ENCODE measurements at places on chromosomes 12 and 14.

DNA sequence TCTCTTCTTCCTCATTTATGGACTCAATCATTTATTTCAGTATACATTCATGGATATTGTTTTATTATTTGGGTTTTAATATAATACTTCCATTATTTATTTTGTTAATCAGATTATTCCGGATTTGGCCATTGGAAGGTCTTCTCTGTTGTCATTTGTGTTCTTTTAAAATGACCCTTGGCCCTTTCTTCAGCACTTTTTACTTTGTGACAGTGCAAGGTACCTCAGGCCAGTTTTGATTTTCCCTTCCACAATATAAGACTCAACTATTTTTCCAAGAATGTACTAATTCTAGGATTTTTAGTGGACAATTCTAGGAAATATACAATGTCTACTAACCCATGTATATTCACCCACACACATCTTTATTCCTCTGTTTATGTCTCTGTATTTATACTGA is 521.4 kb upstream of the FOXG1 start:
- no peak for DNase-seq

GRCh38 chr14:88546621-88547385 is 8.0 kb downstream of the PTPN21 start:
- DNase-seq: no peak

DNA sequence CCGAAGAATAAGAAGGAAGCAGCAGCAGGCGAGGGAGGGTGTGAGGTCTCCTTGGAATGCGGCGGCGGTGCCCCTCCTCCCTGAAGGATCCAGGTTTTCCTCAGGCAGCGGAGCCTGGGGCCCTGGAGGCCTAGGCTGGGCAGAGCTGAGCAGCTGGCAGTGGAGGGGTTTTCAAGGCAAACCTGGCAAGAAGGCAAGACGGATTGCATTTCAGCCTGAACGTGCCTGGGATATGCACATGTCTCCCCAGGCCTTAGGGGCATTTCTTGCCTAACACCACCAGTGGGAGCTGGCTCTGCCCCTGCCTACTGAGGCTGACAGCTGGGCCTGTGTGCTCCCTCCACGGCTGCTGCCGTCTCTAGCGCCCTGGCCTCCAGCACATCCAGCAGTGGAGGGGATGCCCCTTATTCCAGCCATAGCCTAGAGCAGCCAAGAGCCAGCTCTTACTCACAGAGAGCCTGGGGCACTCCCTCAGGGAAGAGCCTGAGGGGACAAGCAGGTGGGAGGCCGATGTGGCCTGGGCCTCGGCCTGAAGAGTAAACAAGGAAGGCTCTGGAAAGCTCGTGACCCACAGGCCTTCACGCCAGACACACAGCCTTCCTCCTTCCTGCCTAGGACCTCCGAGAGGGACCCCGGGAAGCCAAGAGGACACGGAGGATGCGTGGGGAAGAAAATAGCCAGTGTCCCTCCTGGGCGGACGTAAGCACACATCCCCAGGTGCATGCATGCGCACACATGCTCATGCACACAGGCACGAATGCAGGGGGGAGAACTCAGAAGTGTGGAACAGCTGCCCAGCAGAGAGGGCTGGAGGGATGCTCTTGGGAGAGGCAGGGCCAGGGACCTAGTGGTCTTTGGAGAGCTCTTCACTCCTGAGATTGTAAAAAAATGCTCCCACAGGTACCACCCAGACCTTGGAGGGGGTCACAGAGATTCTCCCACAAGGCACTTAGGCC is 23.0 kb upstream of the EIF2B2 start:
- DNase-seq: no peak

- no peak for DNase-seq
Observed at GRCh38 chr12:25472453-25472852, 80.6 kb downstream of the LMNTD1 start.

DNA sequence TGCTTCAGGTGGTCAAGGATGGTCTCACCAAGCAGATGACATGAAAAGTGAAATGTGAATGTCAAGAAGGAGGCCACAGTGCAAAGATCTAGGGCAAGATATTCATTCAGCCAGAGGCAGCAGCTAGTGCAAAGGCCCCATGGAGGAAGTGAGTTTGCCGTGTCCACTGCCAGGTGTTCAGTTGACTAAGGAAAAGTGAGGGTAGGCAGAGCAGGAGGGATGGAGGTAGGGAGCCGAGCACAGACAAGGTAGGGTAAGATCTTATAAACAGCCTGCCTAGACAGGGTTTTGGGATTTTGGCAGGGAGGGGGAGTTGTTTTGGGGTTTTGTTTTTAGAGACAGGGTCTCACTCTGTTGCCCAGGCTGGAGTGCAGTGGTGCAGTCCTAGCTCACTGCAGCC is 11.9 kb downstream of the PPP2R5C start:
- no peak for DNase-seq

GRCh38 chr12:96197503-96198272 is 3.5 kb downstream of the ELK3 start:
- DNase-seq: no peak

GRCh38 chr12:87596636-87597035 is 432.6 kb downstream of the C12orf50 start:
- no peak for DNase-seq

DNA sequence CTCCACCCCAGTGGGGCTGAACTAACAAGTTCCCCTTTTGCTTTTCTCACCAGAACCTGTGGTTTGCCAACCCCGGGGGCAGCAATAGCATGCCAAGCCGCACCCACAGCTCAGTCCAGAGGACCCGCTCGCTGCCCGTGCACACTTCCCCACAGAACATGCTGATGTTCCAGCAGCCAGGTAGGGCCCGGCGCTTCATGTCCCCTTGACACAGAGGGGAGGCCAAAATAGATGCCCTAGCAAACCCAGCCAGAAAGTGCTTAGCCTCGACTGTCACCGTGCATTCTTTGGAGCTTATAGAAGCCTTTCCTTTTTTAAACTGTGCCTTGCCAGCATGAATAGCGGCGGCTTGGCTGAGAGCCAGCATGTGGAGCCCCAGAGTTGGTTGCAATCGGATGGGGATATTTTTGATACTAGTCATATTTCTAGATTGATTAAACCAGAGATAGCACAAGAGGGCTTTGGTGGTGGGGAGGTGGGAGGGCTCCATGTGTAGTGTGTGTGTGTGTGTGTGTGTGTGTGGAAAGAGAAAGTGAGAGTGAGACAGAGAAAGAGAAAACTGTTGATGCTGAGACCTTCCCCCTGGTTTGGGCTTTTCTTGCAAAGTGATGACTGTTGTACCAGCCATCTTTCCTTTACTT is 126.1 kb downstream of the GCH1 start:
- DNase-seq: peak; percentile 22

DNA sequence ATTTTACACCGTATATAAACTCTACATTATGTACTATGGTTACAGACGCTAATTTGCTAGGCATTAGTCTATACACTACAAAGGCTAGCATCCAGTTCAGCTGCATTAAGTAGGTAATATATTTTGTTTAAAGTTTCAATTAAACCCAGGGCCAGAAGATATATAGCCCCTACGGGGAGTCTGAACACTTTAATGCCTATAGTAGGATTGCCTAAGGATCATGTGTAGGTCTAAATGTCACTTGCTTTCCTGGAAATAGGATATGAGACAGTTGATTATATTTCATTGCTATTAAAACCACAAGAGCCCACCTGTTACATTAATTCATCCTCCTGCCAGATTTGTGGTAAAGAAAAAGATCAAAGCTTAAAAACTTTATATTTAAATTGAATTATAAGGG is 286.9 kb downstream of the TMTC2 start:
- no peak for DNase-seq

DNA sequence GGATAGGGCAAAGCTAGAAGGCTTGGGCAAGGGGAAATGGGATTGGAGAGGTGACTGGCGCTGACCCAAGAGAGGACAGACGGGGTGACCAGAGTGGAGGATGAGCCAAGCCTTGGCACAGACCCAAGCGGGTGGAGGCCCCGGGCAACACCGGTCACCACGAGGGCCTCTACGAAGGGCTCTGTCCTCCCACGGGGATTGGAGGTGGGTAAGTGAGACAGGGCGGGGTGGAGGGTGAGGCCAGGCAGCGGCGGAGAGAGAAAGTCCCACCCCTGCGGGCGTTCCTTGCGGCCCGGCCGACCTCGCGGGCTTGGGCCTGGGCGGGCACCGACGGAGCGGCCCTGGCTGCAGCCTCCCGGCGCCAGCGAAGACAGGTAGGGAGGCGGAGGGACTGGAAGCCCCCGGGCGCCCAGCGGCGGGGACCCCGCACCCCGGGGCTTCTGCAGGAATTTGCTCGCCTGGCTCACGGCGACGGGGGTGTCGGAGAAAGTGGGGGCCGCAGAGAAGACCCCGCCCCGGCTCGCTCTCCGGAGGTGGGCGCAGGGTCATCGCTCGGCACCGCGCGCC is at the start of gene PAPLN:
PAPLN (plus strand) TSS at position 288 of the 567 bp plus-strand sequence. CDS start 2,273 bp downstream, outside the sequence.
- DNase-seq: no peak

- DNase-seq: no peak
Observed at GRCh38 chr12:15597125-15597830, 191.9 kb downstream of the EPS8 start.

- no peak for DNase-seq
Observed at GRCh38 chr14:71448431-71449315, 483.6 kb upstream of the RGS6 start.

DNA sequence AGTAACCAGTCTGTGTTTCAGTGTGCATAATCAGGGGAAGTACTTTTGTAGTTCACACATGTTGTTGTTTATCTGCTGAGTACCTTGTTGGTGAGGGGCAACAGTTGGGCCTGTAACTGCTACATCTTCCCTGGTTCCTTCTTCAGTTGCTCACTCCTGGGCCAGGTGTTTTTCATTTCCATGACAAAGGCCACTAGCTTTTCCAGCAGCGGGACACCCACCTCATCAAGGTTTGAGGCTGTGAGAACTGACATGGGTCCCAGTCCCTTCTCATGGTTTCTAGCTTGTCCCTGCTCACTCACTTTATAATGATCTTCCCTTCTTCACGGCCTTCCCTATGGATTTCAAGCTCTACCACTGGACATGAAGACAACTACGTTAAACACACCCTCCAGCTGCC is 1.5 kb upstream of the NOXRED1 start:
- DNase-seq: no peak

- DNase-seq: no peak
Observed at GRCh38 chr12:74381958-74382357, 155.7 kb upstream of the ATXN7L3B start.

DNA sequence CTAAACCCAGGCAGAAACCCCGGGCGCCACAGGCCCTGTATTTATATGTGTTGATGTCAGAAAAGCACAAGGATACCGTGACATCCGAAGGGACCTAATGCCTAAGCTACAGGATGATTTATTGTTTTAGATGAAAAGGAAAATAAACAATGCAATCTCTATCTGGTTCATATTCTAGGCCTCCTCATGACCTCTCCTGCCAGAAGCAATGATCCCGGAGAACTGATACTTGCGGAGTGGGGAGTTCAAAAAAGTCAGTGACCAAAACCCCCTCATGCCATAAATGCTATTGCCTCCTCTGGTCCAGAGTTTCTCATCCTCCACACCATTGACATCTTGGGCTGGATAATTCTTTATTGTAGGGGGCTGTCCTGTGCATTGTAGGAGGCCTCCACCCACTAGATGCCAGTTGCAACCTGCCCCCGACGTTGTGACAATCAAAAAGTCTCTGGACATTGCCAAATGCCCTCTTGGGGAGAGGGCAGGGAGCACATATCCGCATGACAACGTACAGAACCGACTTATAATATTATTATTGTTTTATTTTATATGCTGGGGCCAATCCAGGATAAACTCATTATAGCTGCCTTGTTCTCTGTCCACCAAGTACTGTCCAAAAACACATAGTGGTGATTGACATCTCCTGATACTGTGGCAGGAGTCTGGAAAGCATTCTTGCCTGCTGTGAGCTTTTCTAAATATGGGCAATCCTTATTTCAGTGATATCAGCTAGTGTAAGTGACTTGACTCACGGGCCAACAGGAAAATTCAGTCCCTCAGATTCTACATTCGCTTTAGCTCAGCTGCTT is 1.1 kb upstream of the CSRP2 start:
- no peak for DNase-seq

DNA sequence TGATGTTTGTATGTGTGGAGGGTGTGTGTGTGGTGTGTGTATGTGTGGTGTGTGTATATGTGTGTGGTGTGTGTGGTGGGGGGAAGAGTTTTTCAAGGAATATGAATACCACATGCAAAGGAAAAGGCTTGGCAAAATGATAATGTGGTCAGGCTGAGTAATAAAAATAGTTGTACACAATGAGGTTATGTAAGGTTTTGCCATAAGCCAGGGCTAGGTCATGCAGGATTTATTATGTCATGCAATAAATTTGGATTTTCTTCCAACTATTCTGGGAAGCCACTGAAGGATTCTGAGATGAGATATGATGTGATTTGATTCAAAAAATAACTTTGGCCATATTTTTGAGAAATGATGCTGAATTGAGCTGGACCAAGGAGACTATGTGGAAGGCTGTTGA is 1191.6 kb upstream of the SEL1L start:
- no peak for DNase-seq

GRCh38 chr12:87678453-87678852 is 350.7 kb downstream of the C12orf50 start:
- DNase-seq: no peak

DNA sequence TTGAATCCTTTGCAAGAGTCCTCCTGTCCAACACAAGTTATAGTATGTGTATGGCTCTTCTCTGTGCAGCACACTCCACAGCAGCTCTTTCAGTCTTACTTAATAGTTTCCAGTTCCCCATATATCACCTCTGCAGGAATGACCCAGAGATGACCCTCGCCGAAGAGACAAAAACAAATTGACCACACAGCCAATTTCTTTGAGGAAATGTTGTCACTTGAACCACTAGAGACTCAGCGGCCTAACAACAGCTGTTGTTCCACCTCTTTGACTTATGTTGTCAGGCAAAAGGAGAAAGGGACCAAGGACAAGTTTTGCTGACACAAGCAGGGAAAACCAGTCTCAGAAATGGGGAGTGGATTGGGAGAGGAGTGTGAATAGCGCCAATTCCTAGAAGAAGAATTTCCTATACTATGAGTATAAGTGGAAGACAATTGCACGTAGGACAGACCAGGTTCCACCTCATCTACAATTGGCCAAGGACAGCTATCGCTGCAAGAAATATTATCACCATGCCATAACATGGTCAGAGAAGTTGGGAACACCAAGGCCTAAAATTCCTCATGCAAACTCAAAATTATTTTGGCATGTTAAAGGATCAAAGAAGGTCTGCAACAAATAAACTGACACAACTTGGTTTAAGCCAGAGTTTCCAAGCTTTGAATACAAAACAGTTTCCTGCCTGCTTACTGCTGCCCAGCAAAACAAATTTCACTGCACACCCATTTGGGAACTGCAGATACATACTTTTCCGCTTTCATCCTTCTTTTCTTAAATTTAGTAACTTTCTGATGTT is 41.7 kb upstream of the ITPR2 start:
- DNase-seq: no peak

- no peak for DNase-seq
Observed at GRCh38 chr14:34713681-34714319, 593 bp downstream of the CFL2 start.

DNA sequence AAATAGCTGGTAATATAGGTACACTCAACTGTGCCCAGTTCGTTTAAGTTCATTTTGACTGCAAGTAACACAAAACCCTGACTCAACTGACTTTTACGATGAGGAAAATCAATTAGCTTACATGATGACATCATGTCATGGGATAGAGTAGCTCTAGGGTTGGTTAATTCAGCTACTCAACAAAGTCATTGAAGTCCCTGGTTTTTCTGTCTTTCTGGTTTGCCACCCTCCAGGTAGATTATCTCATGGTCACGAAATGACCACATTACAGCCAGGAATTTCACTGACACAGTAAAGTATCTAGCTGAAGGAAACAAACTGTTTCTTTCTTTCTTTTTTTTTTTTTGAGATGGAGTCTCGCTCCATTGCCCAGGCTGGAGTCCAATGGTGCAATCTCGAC is 68.5 kb upstream of the FUT8 start:
- no peak for DNase-seq
